ENCODE measurements at places on chromosomes 2 and 18.

DNA sequence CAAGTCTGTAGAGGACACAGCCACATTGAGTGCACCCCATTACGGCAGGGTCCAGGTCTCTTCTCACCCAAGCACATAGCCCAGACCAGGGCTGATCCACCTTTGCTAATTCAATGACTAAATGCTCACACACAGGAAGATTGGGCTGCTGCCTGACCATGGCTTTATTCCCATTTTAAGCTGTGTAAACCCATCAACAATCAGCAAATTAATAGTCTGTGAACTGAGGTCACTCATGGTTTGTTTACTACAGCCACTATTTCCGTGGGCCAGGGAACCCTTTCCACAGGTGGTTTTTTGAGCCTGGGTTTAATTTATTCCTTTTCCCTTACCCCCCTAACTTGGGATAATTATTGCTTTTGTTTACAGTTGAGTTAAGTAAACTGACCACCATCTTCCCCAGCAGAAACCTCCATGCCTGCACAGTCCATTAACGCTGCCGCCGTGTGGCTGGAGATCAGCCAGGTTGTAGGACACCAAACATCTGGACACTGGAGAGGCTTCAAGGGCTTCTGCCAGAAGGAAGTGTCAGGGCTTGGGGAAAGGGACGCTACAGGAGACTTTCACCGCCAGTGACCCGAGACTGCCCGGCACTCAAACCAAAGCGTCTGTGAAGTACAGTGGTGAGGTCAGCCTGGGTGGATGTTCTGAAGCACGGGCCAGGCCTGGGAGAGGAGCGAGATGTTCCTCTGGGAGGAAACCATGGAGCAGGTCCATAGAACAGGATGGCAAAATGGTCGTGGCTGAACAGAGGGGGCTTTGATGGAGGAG lies 282.9 kb downstream of the DYSF start:
- no peak for DNase-seq

DNA sequence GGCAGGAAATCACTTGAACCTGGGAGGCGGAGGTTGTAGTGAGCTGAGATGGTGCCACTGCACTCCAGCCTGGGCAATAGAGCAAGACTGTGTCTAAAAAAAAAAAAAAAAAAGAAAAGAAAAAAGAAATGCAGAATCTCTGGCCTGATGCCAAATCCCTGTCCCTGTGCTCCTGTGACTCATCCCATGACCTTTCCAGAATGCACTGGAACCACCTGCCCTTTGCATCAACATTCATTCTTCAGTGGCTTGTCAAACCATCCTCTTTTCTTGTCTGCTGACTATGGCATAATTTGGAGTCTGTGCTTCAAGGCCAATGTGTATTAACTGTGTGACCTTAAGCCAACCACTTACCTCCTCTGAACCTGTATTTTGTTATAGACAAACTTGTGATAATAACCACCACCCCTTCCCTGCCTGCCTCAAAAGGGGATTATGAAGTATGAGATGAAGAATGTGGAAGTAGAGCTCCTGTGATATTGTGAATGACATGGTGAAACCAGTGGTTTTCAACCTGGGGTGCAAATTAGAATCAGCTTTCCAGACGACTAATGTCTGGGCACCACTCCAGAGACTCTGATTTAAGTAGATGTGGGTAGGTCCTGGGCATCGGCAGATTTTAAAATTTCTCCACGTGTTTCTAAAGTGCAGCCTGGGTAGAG lies 189.3 kb downstream of the CLIP4 start:
- no peak for DNase-seq

- DNase-seq: peak; percentile 49
These were observed 18.4 kb downstream of the PREPL start for GRCh38 chr2:44342854-44343253.

DNA sequence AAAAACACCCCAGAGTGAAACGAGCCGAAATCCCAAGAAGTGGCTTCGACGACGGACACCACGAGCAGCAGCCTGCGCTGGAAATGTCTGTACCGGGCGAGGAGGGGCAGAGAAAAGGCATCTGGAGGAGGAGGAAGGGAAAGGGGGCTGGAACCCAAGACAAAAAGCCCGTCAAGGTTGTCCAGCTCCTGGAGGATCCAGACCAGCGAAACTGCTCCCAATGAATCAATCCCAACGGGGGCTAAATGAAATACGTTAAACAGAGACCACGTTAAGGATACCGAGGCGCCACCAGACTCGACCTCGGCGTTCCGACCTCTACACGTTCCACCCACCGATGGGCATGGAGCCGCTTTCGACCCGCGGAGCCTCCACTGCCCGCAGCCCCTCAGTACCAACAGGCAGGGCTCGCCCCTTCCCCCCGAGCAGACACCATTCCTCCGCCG lies 400 bp downstream of the CCDC88A start:
- DNase-seq: no peak

DNA sequence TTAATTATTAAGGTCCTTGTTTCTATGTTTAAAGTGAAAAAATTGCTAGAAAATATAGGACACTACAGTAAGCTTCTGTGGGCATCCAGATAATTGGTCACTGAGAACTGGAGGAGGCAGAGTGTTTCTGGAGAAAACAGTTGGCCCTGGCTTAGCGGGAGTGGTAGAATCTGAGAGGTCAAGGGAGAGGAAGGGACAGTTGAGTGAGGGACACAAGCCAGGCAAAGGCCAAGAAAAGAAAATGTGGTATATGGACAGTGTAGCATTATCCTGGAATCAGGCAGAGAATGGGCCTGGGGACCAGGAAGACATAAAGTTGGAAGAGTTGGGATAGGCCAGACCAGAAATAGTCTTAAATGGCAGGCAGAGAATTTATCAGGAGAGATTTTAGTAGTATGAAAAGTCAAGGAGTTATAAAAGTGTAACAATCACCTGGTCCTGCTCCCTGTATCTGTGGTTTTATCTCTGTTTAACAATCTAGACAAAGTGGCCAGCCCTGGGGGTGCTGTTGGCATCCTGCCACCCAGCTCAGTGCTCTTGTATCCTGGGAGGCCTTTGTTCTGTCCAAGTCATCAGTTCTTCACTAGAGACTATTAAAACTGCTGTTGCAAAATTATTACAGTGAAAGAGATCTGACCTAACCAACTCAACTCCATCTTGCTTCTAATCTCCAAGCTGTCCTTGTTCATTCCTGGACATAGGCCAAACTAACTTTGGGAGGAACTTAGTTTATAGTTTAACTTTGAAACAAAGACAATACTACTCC lies 15.4 kb upstream of the MSGN1 start:
- no peak for DNase-seq

DNA sequence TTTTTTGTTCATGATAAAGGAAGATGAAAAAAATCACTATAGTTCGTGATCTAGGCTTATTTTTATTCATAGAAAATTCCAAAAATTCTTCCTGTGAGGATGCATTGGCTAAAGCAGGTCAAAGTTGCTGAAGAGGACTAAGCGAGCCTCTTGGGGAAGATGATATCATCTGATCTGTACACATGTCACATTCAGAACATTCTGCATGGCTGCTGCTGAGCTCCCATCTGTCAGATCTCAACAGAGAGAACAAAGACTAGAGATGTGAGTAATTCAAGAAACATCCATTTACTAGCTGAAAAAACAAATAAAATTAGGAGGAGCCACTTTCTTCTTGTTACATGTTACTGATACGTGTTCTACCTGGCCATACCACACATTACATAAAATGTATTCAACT lies 518.6 kb upstream of the FSIP2 start:
- no peak for DNase-seq

GRCh38 chr2:207223051-207223450 lies 57.3 kb upstream of the KLF7 start:
- DNase-seq: no peak

GRCh38 chr18:79332646-79333045 lies 63.1 kb upstream of the NFATC1 start:
- no peak for DNase-seq

- DNase-seq: no peak
These were observed 1.7 kb downstream of the ALLC start for GRCh38 chr2:3659447-3660432.

DNA sequence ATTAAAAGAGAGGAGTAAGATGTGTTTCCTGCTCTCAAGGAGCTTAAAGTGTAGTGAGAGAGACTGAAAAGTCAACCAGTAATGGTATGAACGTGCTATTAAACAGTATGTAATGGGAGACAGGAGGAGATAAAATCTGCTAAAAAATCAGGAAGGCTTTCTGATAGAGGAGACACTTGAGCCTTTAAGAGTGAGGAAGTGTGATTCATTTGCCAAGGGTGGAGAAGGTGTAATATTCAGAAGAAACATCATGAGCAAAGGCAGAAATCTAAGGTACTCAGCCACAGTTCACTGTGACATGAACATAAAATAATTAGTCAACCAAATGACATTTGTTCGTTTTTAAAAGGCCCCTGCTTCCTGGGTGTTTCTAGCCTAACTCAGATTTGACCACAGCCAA lies 137.8 kb upstream of the SKOR2 start:
- no peak for DNase-seq

DNA sequence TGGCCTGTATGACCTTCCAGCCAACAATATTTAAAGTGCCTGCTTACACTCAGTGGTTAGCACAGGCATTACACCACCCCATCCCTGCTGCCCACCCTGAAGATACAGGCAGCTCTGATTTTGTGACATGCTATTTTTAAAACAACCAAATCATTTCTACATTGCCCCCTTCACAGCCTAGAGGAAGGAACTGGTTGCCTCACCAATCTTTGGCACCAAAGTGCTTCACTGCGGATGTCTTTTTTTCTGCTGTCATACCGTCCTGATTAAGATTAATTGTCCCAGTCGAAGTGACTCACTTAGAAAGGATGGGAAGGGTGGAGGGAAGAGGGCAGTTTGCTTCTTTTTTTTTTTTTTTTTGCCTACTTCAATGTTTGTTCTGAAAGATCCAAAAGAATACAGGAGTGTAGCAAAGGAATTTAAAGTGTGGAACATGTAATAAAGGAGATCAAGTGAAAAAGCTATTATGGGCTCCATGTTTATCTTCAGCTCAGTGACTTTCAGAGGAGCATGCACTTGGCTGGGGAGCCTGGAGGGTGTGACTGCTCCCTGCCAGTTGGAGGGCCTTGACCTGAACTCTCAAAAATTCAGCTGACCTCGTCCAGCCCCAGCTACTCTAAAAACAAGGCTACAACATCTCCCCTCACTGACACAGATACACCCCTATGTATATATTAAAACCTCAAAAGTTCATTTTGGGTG lies 501.1 kb upstream of the TNP1 start:
- DNase-seq: peak; percentile 49

GRCh38 chr2:176088048-176088936 lies 4.2 kb upstream of the HOXD13 start:
- peak; percentile 55 for DNase-seq

GRCh38 chr18:55089610-55090009 lies 130.3 kb upstream of the CCDC68 start:
- no peak for DNase-seq

GRCh38 chr2:24509425-24509824 lies 18.4 kb downstream of the NCOA1 start:
- DNase-seq: no peak

DNA sequence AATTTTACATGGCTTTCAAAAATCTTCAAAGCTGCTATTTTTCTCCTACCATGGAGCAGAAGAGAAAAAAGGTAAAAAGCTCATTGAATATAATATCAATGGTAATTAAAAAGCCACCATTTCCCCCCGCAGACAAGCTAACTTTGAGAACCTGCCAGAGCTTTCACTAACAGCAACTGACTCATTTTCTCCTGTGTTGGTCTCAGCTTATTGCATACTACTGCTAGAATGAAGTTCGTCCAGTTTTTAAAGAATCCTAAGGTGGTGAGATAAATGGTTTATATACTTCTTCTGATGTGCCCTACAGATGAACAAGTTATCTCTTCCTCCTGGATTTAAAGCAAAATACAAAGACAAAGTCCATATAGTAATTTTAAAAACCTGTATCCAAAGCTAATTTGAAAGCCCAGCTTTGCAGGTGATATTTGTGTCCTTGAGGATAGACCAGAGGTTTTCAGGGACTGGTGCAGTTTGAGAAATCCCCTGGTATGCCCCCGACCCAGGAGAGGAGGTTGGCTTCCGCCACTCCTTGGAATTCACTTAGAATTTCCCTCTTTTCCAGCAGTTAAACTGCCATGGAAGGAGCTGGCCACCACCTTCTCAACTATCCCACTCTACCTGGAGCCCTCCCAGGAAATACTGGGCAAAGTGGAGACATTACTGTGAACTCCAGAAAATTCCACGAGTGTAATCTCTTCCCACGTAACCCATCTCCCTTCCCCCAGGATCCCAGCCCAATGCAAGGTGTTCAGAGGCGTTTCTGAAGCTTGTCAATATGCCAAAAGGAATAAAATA lies 17.5 kb downstream of the YPEL5 start:
- DNase-seq: no peak

DNA sequence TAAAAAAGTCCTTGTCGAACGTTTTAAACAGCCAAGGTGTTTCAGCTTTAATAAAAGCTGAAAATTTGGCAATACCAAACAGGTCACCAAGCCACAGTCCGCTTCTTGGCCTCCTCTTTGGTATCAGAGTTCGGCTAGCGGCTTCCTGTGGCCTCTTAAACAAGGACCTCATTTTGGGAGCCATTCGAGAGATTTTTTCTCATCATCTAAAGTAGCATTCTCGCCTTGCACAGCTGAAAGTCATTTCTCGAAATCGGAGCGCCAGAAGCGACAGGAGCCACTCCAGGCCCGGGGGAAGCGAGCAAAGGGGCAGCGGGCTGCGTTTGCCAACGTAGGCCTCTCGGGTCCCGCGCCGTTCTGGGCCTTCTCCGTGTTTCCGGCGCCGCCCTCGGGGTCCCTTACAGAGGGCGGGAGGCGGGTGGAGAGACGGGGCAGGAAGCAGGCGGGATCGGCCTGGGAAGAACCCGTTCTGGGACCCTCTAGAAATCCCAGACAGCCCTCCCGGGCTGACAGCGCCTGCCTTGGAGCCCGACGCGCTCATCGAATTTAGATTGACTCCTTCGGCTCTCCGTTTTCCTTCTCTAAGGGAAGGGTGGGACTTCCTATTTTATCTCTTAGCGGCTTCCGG lies 522 bp upstream of the ZNF407 start:
- DNase-seq: peak; percentile 83

- DNase-seq: no peak
These were observed 5.8 kb downstream of the HDAC4 start for GRCh38 chr2:239394978-239395377.

DNA sequence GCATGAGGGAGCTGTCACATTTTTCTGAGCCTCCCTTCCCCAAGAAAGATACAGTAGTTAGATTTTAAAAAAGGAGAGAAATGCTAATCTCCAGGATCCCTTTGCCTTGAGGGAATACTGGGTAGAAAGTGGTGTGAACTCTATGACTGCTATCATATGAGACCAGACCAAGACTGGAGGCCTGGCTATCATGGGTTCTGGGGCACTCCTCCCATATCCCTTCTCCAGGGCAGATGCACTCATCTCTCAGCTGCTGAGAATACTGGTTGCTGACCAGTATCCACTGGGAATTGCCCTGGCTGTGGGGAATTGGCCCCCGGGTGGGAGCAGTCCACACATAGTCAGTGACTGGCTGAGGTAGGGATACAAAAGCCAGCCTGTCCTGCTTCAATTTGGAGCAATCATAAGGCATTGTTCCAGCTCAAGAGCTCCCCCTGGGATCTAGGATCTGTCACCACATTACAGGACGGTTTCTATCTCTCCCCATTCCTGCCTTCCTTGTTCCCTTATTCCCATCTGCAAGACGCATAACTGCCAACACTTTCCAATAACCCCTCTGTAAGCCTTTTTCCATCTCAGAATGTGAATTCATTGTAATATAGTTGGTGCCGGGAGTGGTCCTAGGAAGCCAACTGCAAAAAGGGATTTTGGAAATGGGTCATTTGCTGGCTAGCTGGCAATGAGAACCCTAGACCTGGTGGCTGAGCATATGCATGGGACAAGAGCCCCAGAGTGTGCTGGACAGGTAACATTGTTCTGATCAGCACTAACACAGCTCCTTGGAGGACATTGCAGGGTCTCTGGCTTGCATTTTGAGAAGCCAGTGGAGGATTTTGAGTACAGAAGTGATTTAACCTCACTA lies 35.4 kb upstream of the REEP1 start:
- peak; percentile 67 for DNase-seq

Measured in hematopoietic multipotent progenitor cell treated with erythropoietin and hydrocortisone succinate and interleukin-3 and kit ligand, for 6 days (in vitro differentiated cells).